ENCODE measurements at places on chromosomes 2 and 18.

- DNase-seq: no peak
These were observed 70.6 kb downstream of the CTAGE1 start for GRCh38 chr18:22346953-22347605.

- DNase-seq: no peak
These were observed 56.4 kb upstream of the ITGA6 start for GRCh38 chr2:172370821-172371455.

DNA sequence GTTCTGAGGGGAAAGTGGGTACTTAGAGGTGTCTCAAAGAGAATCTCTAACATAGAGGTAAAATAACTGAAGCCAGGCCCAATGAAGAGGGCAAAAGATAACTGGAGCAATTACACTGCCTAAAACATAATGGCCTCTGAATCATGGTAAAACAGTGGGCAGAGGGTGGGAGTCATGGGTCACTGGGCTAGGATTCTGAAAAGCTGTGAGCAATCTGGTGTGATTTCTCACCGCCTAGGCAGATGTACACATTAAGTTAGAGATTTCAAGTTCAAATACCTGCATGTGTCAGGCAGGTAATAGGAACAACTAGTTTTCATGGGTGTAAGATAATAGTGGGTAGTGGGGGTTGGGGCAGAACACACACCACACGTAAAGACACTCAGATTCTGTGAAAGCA, 45.6 kb downstream of the INSIG2 start:
- DNase-seq: no peak

GRCh38 chr2:33782395-33783230, 183.5 kb upstream of the FAM98A start:
- DNase-seq: no peak

DNA sequence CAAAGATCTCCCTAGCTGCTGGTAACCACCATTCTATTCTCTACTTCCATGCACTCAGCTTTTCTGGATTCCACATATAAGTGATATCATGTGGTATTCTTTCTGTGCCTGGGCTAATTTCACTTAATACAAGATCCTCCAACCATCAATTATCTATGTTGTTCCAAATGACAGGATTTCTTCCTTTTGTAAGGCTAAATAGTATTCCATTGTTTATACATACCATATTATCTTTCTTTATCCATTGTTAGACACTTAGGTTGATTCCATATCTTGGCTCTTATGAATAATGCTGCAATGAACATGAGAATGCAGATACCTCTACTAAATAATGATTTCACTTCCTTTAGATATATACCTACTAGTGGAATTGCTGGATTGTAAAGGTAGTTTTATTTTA, 66.2 kb downstream of the ROCK2 start:
- DNase-seq: no peak

DNA sequence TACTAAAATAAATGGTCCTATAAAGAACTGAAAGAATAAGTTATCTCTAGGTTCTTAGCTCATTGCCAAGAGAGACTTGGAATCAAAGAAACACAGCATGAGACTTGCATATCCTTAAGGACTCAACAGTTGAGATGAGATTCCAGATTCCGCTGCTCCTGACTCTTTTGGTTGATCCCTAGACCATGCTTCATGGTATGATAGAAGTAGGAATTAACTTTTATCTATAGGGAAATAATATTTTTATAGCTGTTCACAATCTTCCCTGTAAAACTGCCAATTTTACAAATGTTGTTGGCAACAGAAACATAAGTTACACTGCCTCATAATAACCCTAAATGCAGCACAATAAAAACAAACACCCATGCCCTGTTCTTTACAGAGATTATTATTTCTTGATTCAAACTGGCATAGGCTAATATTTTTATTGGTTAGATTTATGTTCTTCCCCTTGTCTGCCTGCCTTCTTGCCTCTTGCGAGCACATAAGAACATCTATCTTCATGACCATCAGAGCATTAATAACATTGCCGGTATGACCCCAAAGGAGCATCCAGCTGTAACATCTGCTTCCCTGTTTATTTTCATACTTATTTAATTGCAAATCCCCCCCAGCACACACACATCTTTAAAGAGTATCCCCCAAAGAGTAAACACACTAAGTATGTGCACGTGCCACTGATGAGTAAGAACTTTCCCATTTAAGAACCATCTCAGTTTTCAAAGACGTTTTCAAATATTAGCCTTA, 735.7 kb upstream of the SLC8A1 start:
- no peak for DNase-seq

GRCh38 chr18:36499938-36500337, 202.4 kb downstream of the FHOD3 start:
- DNase-seq: no peak

DNA sequence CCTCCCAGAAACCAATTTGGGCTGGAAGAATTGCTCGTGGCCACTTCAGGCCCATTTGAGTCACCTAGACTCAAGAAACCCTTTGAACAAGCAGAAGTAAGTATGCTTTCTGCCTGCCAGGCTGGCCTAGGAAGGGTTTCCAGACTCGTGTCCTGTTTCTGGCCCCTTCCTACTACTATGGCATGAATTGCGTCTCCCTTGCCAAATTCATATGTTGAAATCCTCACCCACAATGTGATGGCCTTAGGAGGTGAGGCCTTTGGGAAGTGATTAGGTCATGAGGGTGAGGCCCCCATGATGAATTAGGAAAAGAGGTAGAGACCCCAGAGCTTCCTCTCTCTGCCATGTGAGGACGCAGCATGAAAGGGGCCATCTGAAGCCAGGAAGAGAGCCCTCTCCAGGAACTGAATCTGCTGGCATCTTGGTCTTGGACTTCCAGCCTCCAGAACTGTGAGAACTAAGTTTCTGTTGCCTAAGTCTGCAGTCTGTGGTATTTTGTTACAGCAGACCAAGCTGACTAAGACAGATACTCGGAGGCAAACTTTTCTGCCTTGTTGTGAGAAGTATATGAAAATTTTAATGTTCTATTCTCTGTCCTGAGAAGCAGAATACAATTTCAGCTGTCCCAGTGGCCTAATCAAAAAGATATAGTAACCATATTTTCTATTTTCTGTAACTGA, 13.1 kb downstream of the GPR45 start:
- no peak for DNase-seq

- no peak for DNase-seq
These were observed 13.3 kb downstream of the CNOT11 start for GRCh38 chr2:101265893-101266499.

GRCh38 chr2:120879431-120880295, 144.0 kb downstream of the GLI2 start:
- DNase-seq: no peak

DNA sequence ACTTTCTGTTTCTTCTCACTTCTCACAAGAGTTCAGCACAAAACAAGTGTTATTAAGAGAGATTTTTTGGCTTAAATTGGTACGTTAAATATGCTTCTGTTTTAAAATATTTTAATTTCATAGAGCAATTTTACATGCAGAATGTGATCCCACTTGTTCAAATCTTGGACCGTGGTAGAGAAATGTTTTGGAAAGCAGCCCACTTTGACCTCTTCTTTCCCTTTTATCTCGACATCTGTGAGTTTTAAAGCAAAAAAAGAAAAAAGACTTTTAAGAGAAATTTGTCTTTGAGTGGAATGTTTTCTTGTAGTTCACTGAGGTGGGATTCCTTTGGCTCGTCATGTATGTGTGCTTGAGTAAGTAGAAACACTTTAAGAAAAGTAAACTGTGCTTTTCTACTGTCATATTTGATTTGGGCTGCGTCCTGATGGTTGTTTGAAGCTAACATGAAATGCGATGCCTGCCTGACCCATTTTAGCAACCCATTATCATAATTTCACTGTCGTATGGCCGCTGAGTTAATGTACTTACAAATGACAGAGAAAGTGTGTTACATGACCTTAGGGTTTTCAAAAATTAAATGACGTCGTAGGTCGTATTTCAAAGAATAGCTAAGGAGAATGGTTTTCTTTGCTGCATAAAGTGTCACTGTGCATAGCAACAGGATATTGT, 54.5 kb downstream of the TSHZ1 start:
- DNase-seq: no peak

DNA sequence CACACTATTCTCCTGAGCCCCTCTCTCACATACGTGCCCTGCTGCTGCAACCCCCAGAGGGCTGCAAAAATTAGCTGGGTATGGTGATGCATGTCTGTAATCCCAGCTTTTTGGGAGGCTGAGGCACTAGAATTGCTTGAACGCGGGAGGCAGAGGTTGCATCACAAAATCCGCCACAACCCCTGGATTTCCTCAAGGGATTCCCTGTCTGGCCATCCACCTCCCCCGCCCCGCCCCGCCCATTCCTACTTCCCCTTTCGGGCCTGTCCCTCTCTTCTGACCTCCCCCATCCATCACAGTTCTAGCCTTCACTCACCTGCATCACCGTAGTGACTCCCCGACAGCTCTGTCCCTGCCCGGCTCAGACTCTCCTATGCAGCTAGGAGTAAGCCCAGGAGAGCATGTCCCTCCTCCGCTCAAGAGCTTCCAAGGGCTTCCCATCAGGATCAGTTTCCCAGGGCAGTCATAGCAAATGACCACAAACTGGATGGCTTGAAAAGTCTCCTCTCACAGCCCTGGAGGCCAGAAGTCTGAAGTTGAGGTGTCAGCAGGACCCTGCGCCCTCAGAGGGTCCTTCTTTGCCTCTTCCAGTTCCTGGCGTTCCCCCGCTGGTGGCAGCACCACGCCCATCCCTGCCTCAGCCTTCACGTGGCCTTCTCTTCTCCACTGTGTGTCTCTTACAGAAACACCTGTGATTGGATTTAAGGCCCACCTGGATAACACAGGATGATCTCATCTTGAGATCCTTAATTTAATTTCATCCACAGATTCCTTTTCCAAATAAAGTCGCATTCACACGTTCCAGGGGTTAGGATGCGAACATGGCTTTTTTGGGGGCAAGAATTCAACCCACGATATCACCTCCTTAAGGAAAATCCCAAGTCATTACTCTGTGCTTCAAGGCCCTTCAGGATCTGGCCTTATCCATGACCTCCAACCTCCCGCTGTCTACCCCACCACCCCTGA, 58.5 kb downstream of the HS1BP3 start:
- DNase-seq: no peak

GRCh38 chr2:154952346-154952980, 254.0 kb downstream of the KCNJ3 start:
- DNase-seq: no peak

DNA sequence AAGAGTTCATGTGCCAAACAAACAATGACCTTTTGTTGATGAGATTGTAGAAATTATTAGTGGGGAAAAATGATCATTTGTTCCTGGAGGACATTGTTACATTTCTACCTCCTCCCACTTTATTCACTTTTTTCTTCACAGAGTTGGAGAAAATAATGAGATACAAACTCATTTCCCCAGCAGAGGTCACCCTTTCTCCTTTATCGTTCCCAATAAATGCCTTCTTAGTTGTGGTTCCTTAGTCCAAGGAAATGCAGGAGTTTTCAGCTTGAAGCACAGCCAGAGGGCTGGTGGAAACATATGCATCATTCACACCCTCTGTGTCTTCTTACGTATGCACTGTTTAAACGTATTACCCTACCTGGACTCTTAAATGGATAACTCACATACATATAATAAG, 108.8 kb downstream of the SLC4A3 start:
- no peak for DNase-seq

GRCh38 chr2:108787216-108787541, 608 bp downstream of the CCDC138 start:
- DNase-seq: no peak

- no peak for DNase-seq
These were observed 201.0 kb downstream of the PMAIP1 start for GRCh38 chr18:60100778-60101177.

GRCh38 chr2:37281916-37282315, 42.7 kb downstream of the PRKD3 start:
- DNase-seq: no peak

GRCh38 chr2:179349670-179350303, 85.2 kb upstream of the SESTD1 start:
- no peak for DNase-seq

DNA sequence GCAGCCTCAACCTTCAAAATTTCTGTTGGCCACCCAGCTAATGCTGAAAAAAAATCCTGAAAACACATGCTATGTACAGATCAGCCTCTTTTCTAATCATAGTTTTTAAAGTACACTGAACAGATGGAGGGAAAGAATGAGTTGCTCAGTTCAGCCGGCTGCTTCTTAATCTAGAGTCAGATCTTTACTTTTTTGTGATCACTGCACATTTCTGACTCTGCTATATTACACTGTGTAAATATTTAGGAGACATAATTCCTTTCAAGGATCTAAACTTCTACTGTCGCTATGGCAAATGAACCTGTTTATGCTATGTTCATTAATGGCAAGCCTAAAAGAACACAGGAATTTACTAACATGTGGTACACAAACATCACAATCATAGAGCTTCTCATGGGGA, 114.2 kb downstream of the SRBD1 start:
- DNase-seq: no peak

GRCh38 chr2:135913727-135914365, 37.6 kb upstream of the MCM6 start:
- DNase-seq: no peak

DNA sequence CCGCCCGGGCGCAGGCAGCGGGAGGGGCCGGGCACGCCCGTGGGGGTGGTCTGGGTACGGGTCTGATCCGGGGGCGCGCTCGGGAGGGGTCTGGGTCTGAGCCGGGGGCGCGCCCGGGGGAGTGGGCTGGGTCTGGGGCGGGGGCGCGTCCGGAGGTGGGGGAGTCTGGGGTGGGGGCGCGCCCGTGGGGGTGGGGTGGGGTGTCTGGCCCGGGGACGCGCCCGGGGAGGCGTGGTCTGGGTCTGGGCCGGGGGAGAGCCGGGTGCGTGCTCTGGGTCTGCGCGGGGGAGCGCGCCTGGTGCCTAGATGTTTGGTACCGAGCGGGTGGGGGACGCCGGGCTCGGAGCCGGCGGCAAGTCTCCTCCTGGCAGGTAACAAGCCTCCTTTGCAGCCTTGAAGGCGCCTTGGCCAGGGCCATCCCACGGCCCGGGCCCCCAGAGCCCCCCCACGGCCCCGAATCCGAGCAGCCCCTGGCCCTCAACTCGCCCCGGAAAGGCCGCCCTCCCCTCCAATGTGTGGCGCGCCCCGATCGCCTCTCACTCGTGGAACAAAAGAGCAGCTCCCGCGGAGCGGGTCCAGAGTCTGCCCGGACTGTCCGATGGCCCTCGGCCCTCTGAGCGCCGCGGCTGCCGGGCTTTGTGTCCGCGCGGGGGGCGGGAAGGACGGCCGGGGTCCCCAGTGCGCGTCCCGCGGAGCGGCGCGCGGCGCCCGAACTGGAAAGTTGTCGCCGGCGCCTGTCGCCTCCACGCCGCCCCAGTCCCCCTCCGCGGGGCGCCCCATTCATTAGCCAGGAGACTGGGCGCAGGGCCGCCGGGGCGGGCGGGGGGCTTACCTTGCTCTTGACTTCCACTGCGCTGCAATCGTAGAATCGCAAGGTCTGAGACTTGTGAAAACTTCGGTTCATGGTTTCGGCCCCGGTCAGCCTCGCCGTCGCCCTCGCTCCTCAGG, 595 bp downstream of the PARD6G start:
- no peak for DNase-seq

GRCh38 chr2:51220606-51221005, 188.7 kb upstream of the NRXN1 start:
- DNase-seq: no peak
